Fibroblast of skin of scalp (primary cell): ENCODE measurements at places on chromosomes 3 and 15.

GRCh38 chr3:42102571-42102970 lies 11.4 kb downstream of the TRAK1 start:
- no peak for DNase-seq

- DNase-seq, result peak; percentile 43
Observed at GRCh38 chr15:66820481-66821176, 118.6 kb downstream of the SMAD6 start.

- no peak for DNase-seq
Observed at GRCh38 chr15:69094124-69094921, 66.1 kb upstream of the GLCE start.

DNA sequence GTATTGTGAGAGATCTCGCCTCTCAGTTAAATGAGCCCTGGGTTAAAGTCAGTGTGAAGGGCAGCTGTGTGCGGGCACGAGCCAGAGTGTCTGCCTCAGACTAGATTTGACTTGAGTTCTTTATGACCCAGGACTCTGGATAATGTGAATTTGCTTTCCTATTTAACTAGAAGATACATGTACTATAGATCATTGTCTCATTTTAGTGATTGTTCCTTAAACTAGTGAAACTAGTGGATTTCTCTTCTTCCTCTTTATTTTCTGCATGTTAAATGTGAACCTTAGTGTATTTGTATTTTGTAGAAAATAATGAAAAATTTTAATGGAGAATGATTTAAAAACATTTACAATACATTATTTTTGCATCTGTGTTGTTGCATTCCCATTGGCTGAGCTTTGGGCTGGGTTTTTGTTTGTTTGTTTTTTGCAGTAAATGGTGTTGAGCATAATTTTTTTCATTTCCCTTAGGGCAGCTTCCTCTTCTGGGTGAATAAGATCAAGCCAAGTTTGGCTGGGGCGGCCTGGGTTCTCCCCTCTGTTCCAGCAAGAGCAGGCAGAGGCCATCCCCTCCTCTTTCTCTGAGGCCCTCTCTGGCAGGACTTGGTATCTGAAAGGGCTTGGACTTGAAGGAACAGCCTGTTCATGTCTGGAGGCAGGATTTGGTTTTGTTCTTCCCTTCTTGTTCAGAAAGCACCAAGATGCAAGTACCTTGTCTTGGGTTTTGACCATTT lies 15.0 kb downstream of the GCSAM start:
- no peak for DNase-seq

DNA sequence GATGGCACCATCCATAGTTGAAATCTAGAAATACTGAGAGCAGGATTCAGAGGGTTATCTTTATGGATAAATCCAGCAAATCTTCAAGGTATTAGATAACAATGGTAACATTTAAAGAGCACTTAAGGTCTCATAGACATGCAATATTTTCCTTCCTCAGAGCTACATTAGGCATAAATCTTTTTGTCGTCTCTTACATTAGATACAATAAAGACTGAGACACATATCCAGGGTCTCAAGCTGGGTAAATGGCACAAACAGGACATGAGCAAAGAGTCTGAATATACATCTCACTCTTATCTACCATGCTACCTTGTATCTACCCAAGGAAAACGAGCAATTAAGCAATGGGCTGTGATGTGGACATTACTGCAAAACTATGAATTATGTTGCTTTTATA lies 927.3 kb upstream of the EPHA6 start:
- DNase-seq, result no peak

DNA sequence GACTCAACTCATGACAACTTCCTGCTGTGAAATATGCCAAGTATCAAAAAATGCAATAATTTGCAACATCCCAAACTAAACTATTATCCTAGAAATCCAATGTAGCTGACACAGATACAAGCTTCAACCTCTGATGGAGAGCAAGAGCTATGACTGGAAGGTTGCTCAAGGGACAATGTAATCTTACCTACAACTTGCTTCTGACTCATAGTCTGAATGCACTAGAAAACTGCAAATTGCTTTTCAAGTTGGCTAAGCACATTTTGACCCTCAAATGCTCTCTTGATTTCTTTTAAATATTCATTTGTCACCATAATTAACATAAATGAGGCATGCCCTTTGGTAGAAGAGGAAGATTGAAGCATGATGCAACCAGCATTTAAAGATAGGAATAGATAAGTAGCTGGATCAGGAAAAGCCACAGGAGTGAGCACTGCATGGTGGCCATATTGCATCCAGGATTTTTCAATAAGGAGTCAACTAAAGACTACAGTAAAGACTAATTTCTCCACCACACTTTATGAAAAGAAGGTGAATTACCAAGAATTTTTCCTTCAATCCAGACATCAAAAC lies 630.8 kb upstream of the GBE1 start:
- no peak for DNase-seq

GRCh38 chr3:171526869-171527268 lies 66.7 kb upstream of the TNIK start:
- DNase-seq, result peak; percentile 83

- DNase-seq, result no peak
Observed at GRCh38 chr3:150703299-150703755, 393 bp downstream of the ERICH6 start.

GRCh38 chr3:186241910-186242821 lies 119.9 kb downstream of the DGKG start:
- DNase-seq, result peak; percentile 51
